RWPE1 (cell line): ENCODE measurements at places on chromosomes 5 and 9.
A peak's percentile ranks its signal among the peaks of the same experiment; 100 is the strongest.

- no peak for DNase-seq
Observed at GRCh38 chr9:130034570-130034969, 8.4 kb downstream of the FNBP1 start.

GRCh38 chr5:169127431-169127830 is 173.5 kb downstream of the SLIT3 start:
- DNase-seq, result no peak

DNA sequence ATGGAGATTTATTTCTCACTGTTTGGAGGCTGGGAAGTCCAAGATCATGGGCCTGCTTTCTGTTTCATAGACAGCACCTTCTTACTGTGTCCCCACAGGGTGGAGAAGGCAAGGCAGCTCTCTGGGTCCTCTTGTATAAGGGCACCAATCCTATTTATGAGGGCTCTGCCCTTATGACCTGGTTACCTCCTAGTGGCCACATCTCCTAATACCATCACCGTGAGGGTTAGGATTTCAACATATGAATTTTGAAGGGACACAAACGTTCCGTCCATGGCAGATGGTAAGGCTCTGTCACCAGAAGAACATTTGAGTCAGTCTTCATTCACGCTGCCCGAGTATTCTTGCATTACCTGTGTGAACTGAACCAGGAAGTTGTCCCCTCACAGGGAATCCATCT is 48.4 kb downstream of the ANKRD33B start:
- no peak for DNase-seq

GRCh38 chr5:109688630-109688969 is 1.1 kb upstream of the MAN2A1 start:
- DNase-seq, result no peak

GRCh38 chr9:26863074-26863473 is 29.5 kb downstream of the CAAP1 start:
- peak; percentile 8 for DNase-seq

DNA sequence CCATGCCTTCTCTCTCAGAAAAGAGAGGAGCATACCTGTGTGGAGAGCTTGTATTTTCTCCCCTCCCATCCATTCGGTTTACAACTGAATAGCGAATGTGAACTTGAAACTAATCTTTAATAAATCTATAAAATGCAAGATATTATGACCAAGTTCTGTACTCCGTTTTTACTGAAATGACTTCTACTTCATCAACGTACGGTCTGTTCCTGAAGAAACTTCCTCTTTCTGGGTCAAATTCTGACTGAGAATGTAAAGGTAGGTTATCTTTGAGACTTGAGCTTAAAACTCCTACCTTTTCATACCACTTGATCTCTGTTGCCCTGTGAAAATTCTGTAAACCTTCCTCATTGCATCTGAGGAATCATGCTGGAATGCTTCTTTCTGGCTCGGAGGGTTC is 4.2 kb upstream of the CTNNAL1 start:
- no peak for DNase-seq

GRCh38 chr9:92682269-92682668 is 12.3 kb upstream of the IPPK start:
- DNase-seq, result no peak

DNA sequence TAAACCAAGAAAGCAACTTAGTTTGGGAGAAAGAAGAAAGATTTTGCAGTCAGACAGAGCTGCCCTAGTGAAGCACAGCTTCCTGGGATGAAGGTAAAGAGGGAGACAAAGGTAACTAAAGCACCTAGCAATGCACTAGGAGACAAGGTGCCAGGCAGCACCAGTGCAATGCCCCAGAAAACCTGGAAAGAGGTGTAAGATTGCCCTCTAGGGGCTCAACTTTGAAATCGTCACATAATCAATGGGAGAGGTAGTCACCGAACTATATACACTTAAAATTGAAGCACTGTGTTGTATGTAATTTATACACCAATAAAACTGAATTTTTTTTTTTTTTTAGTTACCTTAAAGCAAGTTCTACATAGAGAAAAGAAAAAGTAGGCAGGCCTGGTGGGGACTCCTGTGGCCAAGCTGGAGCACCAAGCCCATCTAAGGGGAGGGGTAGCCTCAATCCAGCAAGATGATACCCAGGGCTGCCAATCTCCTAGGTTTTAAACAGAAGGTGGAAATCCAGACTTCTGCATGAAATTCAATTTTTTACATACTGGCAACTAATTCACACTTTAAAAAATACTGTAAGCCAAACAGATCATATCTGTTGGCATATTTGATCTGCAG is 48.2 kb downstream of the CDK5RAP2 start:
- DNase-seq, result peak; percentile 74

DNA sequence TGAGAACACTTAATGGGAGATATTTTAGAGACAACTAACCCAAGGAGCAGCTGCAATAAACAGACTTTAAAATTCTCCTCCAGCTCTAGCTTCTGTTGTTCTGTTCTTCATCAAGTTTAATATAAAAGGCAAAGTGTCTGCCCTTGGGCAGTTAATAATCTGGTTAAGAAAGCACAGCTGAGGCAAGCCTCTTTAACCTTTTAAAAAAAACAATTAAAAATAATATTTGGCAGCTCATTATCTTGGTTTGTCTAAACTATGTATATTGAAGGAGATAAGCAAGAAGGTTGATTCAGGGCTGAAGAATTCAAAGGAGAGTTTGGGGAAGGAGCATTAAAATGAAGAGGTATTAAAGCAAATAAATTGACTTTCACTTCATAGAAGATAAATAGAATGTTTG is 75.4 kb downstream of the TSSK1B start:
- DNase-seq, result no peak

- DNase-seq, result no peak
Observed at GRCh38 chr9:72574156-72574810, 52.9 kb downstream of the TMC1 start.

DNA sequence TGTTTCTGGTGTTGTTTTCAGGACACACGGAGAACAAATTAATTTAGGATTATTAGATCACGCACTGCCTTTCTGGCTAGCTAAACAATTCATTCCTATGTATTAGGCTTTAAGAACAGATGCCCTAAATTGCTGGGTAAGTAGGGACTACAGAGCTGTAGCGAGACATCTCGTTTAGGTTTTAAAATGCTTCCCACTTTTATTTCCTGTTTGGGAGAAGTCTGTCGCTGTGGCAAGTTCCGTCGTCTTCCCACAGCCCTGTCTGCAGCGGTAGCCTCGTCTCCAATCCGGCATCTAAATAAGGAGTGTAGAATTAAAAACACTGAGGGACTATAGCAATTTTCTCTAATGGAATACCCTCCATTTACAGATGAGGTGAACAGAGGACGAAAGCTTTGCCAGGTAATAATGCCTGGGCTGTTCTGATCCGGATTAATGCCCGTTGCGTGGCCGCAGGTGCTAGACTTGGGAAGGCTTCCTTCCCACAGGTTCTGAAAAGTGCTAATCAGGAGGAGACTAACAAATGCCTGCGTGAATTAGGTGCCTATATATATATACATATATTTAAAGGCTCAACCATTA is 1.3 kb upstream of the TRIM36 start:
- no peak for DNase-seq

DNA sequence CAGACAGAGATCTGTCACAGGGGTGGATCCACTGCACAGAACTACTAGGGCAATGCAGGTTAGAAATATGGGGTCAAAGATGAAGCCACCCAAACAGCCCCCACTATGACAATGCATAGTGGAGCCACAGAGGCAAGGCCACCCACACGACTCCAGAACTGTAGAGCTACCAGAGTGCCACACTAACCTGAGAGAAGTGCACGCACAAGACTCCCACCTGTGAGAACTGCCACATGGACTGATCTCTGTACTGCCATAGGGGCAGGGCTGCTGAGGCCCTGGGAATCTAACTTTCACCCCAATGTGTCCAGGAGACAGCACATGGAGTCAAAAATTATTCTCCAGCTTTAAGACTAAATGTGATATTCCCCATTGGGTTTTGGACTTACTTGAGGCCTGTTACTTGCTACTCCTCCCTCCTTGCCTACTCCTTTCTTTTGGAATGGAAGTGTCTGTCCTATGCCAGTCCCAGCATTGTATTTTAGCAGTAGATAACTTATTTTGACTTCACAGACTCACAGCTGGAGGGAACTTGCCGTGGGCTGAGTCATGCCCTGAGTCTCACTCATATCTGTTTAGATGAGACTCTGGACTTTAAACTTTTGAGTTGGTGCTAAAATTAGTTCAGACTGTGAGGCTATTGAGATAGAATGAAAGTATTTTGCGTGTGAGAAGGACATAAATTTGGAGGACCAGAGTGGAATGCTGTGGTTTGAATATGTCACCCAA is 853.3 kb downstream of the MAT2B start:
- no peak for DNase-seq

GRCh38 chr5:145062280-145063062 is 772.7 kb downstream of the PRELID2 start:
- no peak for DNase-seq

DNA sequence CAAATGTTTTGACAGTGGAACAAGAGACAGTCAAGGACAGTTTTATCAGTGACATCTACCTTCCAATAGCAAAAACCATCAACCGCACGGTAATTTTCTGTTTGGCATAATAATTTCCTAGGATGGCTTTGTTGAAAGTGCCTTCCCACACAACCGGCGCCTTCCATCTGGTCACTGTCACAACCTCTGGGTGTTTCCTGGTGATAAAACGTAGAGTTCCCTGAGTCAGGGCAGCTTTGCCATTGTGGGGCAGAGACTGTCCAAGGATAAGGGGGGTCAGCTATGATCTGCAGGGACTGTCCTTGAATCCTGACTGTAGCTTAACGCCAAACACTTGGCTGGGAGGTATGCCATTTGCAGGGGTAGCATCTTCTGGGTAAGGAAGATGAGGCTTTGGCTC is 47.6 kb downstream of the GGTA1 start:
- DNase-seq, result no peak

DNA sequence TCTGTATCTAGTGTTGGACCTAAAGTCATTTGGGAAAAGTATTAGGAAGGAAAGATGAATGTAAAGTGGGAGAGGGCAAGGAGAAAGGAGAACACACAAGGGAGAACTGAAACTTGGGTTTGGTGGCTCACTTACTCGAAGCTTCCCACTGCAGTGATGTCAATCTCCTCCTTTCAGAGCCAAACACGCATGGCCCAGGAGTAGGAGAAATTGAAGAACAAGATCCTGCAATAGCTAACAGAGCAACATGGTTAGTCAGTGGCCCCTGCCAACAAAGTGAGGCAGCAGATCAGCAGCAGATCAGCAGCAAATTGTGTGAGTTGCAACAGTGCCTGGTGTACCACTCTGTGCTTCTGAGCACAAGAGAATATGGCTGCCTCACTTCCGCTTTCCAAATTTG is 366.4 kb downstream of the PSAT1 start:
- DNase-seq, result no peak

GRCh38 chr5:8013948-8014710 is 145.2 kb downstream of the MTRR start:
- DNase-seq, result no peak

- DNase-seq, result no peak
Observed at GRCh38 chr9:125427556-125427955, 165.9 kb downstream of the GAPVD1 start.

DNA sequence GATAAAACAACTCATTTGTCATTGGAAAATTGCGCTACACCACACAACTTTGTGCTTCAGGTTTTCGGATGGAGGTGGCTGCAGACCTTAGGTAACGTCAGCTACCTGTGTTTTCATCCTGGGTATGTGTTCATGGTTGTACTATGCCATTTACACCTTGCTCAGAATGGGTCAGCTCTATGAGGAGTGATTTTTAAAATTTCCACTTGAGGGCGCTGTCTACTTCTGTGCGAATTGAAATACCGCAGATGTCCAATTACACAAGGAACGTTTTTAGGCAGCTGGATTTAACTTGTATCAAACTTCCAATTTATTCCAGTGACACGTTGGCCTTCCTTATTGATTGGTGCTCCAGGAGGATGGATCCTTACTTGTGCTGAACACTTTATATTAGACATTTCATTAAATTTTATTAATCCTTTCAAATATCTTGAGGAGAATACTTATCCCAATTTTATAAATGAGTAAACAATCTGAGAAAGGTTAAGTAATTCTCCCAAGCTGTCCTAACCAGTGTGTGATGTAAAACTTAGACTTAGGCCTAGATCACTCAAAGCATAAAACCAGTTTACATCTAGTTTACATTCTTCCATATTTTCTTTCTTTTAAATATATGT is 23.4 kb downstream of the DMRTA1 start:
- peak; percentile 50 for DNase-seq

DNA sequence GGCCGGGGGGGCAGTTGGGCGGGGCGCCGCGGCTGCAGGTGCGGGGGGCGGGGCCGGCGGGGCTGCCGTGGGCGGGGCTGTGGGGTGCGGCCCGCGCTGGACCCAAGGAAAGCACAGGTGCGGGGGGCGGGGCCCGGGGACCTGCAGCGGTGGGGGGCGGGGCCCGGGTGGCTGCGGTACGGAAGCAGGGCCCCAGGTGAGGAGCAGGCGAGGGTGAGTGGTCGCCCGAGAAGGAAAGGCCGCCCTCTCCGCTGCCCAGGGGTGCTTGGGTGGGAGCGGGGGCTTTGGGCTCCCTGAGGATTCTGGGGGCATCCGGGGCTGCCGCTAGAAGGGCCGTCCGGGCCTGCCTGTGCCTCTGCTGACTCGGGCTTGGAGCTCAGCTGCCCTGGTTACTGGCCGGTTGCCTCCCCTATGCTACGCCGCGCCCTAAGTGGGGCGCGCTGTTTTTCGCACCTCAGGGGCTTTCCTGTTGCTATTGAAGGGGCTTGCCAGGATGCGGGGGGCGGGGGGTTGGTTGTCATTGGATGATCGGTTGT is 767 bp downstream of the RALGPS1 start:
- DNase-seq, result peak; percentile 93

GRCh38 chr5:1557114-1557873 is 33.5 kb upstream of the LPCAT1 start:
- DNase-seq, result no peak

GRCh38 chr9:82057805-82058204 is 69.2 kb downstream of the SPATA31D1 start:
- DNase-seq, result no peak

- DNase-seq, result peak; percentile 82
Observed at GRCh38 chr5:71864730-71865601, 145.9 kb downstream of the CARTPT start.

DNA sequence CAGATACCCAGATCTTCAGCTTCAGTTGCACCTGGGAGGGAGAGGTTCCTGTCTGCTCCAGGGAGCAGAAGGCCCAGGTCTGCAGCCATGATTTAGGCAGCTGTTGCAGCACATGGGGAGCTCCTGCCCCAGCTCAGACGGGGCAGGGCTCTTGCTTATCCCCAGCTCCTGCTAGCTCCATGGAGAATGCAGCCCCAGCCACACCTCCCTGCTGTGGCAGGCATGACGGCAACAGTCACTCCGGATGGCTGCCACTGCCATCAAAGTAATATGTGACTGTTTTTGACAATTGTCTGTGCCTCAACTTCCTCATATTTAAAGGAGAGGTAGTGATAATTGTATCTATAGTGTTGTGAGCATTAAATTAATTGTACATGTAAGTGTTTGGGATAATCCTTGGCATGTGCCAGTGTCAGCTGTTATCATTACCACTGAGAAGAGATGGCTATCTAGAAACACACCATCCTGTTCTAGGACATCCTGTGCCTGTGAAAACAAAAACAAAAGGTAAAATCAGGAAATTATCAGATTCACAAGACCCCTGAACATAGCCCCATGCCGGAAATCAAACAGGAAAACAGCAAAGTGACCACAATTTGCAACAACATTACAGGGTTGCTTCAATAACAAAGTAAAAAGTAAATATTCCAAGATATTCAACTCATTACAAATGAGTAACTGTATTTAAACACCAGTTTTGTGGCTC is 1048.8 kb upstream of the ACO1 start:
- DNase-seq, result no peak

- no peak for DNase-seq
Observed at GRCh38 chr5:96835791-96836191, 28.0 kb upstream of the ERAP1 start.

GRCh38 chr5:77569409-77569808 is 69.1 kb downstream of the OTP start:
- no peak for DNase-seq
